A172 (cell line): ENCODE measurements at places on chromosomes 12 and 14.

DNA sequence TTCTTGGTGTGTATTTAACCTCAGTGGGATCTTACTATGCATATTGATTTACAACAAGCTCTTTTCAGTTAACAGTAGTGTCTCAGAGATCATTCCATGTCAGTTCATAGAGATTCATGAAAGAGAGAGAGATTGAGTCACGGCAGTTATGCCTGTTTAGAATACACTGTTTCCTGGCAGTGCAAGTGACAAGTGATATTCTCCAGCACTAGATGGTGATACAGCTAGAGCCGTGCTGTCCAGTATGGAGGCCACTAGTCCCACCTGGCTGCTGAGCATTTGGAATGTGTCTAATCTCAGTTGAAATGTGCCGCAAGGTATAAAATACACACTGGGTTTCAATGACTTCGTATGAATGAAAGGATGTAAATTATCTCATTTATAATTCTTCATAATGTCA lies 184.4 kb downstream of the SUDS3 start:
- no peak for DNase-seq

DNA sequence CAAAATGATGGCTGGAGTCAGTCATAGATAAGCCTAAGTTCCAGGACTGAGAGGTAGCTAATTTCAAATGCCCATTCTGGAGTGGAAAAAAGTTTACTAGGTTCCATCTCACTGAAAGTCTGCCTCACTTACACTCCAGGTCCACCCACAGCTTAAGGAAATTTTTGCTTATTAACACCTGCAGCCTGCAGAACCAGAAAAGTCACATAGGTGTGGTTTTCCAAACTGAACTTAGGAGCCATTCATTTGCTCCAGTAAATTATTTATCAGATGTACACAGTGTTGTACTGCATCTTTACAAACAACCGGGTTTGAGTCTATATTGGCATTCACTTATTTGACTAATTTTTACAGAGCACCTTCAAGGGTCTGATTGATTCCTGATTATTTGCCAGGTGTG lies 157.4 kb upstream of the ARID2 start:
- no peak for DNase-seq

GRCh38 chr14:22739423-22739822 lies 27.1 kb upstream of the OXA1L start:
- no peak for DNase-seq

- DNase-seq, result peak; percentile 28
These were observed 96.1 kb downstream of the PPHLN1 start for GRCh38 chr12:42421844-42422779.

- no peak for DNase-seq
These were observed 50.8 kb downstream of the NTN4 start for GRCh38 chr12:95739561-95740313.

- no peak for DNase-seq
These were observed 76.8 kb downstream of the TSPAN9 start for GRCh38 chr12:3154006-3154405.

DNA sequence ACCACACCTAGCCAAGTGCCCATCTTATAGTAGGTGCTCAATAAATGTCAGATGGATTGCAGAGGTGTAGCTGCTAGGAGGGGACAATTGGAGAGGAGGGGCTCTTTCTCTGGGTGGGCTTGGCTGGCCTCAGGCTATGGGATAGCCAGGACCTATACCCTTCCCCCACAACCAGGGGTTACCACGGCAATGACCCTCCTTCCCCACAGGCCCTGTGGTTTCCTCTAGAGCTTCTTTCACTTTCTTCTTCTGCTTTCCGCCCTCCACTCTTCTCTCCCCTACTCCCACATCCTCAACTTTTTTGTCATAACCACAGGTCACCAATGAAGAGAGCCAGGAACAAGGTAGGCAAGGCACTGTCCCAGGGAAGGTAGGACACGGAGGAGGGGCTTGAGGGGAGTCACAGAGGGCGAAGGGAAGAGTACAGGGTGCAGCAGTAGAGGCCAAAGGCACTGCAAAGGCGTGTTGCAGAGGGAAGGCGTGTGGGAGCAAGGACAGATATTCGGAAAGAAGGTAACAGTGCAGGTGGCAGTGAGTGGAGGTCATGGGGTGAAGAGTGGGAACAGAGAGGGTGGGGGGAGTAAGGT lies 1.9 kb upstream of the ITGB7 start:
- no peak for DNase-seq

GRCh38 chr12:88225776-88226175 lies 83.7 kb downstream of the TMTC3 start:
- DNase-seq, result no peak

- no peak for DNase-seq
These were observed 3.4 kb upstream of the ABCB9 start for GRCh38 chr12:122969676-122970075.

DNA sequence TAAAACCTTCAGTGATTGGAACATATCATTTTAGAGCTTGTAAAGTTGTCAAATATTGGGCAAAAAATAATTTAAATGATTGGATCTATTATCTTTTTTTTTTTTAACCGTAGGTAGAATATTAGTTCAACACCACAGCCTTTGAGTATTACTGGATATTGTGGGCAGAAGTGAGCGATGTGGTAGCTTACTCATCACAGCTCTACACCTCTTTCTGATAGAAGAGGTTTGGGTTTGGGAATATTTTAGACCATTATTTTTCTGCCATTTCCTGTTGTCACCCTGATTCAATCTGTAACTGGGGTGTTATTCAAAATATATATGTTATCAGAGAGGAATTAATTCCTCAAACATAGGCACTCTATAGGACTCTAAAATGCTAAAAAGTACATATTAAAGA lies 34.8 kb upstream of the SLC38A2 start:
- DNase-seq, result peak; percentile 44

GRCh38 chr14:106786697-106787096 lies 1260.3 kb downstream of the TMEM121 start:
- DNase-seq, result no peak

GRCh38 chr12:106978035-106978800 lies 8.7 kb downstream of the MTERF2 start:
- peak; percentile 50 for DNase-seq

DNA sequence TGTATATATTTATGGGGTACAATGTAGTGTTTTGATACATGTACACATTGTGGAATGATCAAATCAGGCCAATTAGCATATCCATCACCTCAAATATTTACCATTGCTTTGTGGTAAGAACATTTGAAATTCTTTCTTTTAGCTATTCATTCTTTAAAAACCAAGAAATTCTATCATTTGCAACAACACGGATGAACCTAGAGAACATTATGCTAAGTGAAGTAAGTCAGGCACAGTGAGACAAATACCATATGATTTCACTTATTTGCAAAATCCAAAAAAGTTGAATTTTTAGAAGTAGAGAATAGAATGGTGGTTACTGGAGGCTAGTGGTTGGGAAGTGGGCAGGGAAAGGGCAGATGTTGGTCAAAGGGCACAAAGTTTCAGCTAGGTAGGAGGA lies 129.3 kb upstream of the PTPRQ start:
- no peak for DNase-seq

- no peak for DNase-seq
These were observed at the start of gene ACRBP for GRCh38 chr12:6647083-6647604. TSS of gene ACRBP (minus strand) at chr12:6647432. CDS start at chr12:6647366, 66 bp downstream.

DNA sequence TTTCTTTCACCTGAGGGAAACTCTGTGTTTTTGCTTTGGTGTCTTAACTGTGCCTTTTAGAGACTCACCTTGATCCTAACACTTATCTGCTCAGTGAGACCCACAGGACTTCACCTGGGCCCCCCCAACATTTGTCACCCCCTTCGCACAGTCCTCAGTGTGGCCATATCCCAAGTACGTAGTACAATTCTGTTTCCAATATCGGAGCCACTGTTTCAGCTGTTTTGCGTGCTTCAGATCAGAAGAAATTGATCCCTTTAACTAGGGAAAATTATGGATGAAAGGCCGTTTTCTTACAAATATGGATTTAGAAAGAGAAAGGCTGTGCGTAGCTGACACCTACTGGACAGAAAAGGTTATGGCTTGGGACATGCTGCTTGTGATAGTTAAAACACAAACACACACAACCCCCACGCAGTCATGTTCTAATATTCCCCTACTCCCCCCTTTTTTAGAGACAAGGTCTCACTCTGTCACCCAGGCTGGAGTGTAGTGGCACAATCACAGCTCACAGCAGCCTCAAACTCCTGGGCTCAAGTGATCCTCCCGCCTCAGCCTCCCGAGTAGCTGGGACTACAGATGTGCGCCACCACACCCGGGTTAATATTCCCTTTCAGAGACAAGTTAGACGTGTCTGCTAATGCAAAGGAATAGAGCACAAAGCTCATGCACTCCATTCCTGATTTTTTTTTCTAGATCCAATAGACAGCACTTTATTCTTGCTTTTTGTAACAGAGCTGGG lies 3.6 kb upstream of the SLC7A8 start:
- peak; percentile 18 for DNase-seq

- no peak for DNase-seq
These were observed 851 bp downstream of the HSP90B1 start for GRCh38 chr12:103930787-103931735.

GRCh38 chr12:76798864-76799263 lies 34.9 kb downstream of the ZDHHC17 start:
- no peak for DNase-seq

- no peak for DNase-seq
These were observed 33.7 kb downstream of the VWF start for GRCh38 chr12:6090803-6091202.

DNA sequence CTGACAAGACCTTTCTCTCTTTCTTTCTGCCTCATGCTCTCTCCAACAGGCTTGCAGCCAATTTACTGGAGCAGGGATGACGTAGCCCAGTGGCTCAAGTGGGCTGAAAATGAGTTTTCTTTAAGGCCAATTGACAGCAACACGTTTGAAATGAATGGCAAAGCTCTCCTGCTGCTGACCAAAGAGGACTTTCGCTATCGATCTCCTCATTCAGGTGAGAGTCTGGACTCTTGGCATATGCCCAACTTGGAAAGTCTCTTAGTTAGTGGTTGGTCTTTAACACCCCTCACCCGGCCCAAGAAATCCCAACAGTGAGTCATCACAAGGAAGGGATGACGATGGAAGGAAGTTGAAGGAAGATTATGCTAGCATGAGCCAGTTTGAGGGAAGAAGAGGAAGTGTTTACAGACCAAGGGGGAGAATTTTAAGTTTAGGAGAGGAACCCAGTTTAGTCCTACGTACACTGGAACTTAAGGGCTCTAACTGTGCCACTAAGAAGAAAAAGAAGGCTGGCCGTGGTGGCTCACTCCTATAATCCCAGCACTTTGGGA lies 189.7 kb downstream of the ETV6 start:
- DNase-seq, result peak; percentile 38

- no peak for DNase-seq
These were observed 162.9 kb downstream of the KCNA5 start for GRCh38 chr12:5206401-5207175.

- peak; percentile 44 for DNase-seq
These were observed 12.5 kb upstream of the FOXN3 start for GRCh38 chr14:89429199-89430181.

DNA sequence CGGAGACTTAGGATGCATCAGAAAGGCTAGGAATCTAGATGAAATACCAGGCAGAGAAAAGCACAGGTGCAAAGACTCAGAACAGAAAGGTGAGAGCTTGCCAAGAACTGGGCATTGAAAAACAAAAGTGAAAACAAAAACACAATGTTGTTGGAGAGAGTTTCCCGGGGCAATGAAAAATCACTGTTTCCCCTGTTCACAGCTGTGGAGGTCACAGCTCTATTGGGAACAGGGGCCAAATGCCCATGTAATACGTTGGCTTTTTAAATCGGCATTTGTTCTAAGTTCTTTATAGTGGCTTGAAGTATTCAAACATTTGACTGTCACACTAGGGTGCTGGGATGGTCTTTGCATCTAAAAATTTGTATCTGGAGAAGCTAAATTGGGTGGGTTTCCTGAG lies 108.3 kb downstream of the SLC15A4 start:
- no peak for DNase-seq

DNA sequence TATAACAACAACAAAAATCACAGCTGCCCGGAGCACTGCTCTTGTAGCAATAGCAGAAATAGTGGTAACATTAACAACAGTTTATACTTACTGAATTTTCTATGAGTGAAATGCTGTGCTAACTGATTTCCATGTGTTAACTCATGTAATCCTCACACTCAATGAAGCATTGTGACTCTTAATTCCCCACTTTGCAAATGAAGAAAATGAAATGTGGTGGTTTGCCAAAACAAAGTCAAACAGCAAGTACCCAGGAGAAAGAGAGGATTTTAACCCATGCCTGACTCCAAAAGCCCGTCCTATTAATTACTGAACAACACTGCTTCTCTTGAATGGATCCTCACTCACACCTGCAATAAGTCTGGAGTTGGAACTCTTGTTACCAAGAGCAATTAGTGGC lies 123.5 kb downstream of the MED13L start:
- no peak for DNase-seq
